CD8-positive, alpha-beta T cell (primary cell): ENCODE measurements at places on chromosomes 5 and 9.

GRCh38 chr9:96116275-96117064, 185.5 kb downstream of the HSD17B3 start:
- no peak for DNase-seq

GRCh38 chr5:163433271-163433670, 4.1 kb upstream of the CCNG1 start:
- DNase-seq, result no peak

GRCh38 chr9:21031091-21031807, at the start of gene HACD4:
Gene HACD4 (minus strand): TSS chr9:21031640. CDS start chr9:21031590, 50 bp downstream.
- peak; percentile 83 for DNase-seq

DNA sequence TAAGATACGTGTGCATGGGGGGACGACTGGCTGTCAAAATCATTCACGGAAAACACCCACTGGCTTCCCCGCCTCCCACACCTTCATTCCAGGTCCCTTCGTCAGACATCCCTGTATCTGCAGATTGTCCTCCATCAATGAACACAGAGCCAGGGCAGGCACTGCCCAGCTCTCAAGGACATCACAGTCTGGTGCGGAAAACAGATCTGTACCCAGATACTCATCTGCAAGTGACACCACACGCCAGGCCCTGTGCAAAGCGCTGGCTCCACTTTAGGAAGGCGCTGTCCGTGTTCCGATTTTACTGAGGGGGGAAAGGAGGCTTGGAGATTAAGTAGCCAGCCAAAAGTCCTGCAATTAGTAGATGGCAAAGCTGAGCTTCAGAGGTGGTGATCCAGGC, 72.3 kb downstream of the OLFM1 start:
- no peak for DNase-seq

DNA sequence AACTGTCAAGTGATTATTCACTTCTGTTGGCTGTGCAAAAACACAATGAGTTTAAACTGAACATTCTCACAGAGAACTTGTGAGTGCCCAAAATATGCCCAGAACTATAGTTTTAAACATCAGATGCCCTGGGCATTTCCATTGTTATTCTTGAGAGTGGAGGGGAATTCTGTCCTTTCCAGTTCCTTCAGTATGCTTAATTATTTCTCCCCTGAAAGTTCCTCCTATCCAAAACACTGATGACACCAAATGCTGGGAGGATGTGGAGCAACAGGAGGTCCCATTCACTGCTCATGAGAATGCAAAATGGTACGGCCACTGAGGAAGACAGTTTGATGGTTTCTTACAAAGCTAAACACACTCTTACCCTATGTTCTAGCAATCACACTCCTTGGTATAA, 55.5 kb downstream of the ROR2 start:
- DNase-seq, result no peak

GRCh38 chr9:131051592-131052517, 42.9 kb downstream of the LAMC3 start:
- no peak for DNase-seq

- DNase-seq, result peak; percentile 38
These were observed 539 bp downstream of the ARRDC3 start for GRCh38 chr5:91382530-91383026.
